Globus pallidus (tissue), 1 donor: ENCODE measurements at places on chromosomes 3 and 15.

- no peak for DNase-seq
Observed at GRCh38 chr3:87287011-87287410, 10.6 kb upstream of the POU1F1 start.

DNA sequence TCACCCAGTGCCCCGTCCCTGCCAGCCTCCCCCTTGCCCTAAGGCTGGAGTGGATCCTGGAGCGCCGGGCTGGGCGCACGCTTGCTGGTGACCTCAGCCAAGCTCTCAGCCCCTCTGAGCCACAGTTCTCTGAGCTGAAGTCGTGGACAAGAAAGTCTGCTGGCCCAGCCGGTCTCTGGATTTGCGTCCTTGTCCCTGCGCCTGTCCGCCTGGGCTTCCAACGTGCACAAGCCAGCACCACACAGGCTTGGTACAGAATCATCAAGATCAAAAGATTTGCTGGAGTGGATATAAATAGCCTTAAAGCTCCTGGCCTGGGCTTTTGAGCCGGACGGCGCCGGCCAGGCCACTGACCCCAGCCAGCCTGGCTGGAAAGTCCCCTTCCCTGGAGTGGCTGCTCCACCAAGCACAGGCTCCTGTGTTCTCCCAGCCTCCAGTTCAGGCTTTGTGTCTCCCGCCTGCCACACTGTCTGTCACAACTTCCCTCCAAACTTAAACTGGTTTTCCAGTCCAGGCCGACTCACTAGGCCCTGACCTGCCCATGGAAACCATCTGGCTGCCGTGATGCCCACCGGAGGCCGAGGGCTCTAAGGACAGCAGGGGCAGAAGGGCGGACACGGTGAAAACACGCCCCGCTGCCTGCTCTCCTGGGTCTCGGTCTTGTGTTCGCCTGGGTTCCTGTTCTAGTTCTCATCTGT lies 156.2 kb downstream of the NUP210 start:
- DNase-seq: peak; percentile 49

GRCh38 chr15:61715082-61715481 lies 345.2 kb downstream of the VPS13C start:
- no peak for DNase-seq

GRCh38 chr3:141853629-141854168 lies 22.7 kb upstream of the ATP1B3 start:
- no peak for DNase-seq

GRCh38 chr3:160754371-160754854 lies 1.6 kb upstream of the PPM1L start:
- no peak for DNase-seq

- no peak for DNase-seq
Observed at GRCh38 chr15:62647202-62647842, 395.2 kb upstream of the TPM1 start.

GRCh38 chr3:126167566-126167965 lies 12.8 kb downstream of the ALDH1L1 start:
- no peak for DNase-seq

DNA sequence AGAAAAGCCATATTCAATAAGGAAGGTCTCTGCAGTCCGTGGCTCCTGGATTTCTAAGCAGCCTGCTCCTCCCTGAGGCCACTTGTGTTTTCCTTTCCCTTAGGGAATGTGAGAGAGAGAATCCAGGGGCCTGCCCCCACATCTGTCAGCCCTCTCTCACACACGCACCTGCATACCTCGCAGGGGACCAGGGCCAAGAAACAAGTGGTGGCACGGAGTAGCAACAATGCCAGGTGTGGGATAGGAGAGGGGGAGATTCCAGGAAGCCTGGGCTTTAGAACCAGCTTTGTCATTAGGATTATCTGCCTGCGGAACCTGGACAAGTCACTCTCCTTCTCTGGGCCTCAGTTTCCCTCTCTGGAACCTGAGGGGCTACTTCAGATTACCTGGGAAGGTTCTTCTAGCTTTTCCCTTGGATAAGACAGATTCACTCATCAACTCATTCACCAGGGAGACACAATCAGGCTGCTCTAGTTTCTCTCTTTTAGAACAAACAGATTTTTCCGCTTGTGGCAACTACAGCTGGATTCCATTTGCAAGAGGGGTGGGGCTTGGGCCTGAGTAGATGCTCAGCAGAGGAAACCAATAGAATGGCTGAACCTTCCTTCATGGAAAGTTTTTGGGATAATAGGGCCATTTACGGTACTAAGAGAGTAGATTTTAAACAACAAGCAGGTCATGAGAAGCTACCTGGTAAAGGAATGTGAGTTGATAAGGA lies 19.5 kb downstream of the BCL6 start:
- DNase-seq: no peak

- no peak for DNase-seq
Observed at GRCh38 chr3:22474706-22475445, 723.9 kb upstream of the ZNF385D start.

DNA sequence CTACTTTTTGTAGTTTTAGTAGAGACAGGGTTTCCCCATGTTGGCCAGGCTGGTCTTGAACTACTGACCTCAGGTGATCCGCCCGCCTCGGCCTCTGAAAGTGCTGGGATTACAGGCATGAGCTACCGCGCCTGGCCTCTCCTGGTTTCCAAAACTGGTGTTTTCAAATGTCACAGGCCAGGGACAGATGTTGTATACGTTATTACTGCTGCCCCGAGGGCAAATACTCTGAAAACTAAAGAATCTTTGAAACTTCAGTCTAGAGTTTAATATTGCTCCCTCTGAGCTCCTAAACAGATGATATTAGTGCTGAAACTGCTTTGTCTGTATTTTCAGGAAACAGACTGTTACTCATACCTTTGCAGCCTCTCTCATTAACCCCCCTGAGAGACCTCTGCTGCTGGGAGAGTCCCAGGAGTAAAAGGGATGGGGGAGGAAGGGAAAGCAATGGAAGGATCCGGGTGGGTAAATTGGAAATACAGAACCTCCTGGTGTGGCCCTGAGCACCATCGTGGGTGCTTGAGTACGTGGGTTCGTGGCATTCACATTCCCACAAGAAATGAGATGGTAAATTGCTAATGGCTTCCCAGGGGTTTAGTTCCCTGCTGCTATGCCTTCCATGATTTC lies 96.3 kb upstream of the IGF1R start:
- DNase-seq: no peak

GRCh38 chr15:35252351-35252865 lies 167.3 kb upstream of the NANOGP8 start:
- DNase-seq: no peak

GRCh38 chr3:23819599-23820360 lies 14.0 kb downstream of the UBE2E1 start:
- peak; percentile 90 for DNase-seq

DNA sequence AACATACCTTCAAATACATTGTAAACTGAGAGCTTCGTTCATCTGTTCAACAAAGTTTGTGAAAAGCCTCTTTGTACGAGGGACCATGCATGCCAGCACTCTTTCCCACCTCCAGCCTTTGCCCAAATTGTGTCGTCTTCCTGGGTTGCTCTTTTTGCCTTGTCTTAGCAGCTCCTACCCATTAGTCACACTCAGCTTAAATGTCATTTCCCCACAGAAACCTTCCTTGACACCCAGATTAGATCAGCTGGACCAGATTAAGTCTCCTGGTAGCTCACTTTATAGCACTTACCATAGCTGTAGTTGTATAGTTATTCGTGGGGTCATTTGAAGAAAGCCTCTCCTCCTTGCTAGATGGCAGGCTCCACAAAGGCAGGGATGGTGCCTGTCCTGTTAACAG lies 24.1 kb upstream of the SNRK start:
- no peak for DNase-seq

- DNase-seq: no peak
Observed at GRCh38 chr15:60212536-60212935, 185.2 kb downstream of the ANXA2 start.

GRCh38 chr15:99006146-99006545 lies 1.4 kb downstream of the PGPEP1L start:
- no peak for DNase-seq

DNA sequence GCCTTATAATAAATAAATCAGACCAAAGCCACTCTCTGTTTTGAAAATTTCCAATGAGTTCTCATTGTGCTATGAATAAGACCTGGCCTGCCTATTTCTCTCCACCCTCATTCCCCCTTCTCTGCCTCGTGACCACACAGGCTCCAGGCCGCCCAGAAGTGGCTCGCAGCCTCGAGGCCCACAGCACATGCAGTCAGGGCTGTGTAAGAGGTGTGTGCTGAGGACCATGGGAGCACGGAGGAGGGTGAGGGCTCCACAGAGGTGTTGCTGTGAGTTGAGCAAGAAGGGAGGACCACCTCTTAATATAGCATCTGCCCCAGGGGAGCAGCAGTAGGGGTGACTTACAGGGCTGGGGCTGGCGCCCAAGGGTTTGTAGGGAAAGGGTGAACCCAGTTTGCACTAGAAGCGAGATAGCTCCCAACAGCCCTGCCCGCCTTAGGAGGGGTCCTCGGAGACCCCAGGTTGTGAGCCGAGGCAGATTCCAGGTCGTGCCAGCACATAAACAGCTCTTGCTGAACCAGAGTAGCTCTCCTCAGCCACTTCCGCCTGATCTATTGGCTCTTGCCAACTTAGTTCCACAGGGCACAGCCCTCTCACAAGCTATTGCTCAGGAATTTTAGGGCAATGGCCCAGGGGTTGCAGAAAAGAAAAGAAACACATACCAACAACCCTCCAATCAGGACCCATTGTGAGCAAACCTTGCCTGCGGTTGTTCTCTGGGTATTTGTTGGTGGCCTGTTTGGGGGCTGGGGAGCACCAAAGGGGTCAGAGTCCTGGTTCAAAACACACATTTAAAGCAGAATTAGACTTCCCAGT lies 117.7 kb downstream of the MYLK start:
- no peak for DNase-seq

DNA sequence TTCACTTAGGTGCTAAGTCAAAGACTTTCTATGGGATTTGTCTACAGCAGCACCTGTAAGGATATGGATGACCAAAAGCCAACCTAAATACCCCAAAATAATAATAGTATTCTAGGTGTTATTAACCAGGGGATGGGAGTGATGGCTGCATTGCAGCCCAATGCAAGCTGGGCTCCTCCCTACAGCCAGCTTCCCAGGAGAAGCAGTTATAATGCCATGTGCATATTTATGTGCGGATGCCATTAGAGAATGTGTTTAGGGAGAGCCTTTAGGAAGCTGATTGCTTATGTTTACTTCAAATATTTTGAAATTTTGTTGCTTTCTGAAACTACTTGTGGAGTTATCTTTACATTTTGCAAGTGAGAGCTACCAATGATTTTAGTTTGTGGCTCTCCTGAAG lies 237.3 kb downstream of the CHST2 start:
- no peak for DNase-seq

DNA sequence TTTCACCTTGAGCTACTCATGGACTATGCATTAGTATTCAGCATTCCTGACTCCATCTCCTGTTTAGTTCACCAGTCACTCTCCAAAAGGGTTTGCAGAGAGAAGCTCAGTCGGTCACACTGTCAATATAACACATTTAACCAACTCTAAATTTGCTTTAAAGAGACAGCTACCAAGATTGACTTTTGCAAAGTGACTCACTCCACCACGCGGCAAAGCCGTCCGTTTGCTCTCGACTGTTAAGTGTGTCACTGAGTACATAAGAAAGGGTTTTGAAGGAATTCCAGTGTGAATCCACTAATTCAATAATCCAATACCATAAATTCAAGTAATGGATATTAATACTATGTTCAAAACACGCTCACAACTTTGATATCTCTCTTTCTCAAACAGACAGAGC lies 1006.7 kb upstream of the NR2F2 start:
- no peak for DNase-seq

DNA sequence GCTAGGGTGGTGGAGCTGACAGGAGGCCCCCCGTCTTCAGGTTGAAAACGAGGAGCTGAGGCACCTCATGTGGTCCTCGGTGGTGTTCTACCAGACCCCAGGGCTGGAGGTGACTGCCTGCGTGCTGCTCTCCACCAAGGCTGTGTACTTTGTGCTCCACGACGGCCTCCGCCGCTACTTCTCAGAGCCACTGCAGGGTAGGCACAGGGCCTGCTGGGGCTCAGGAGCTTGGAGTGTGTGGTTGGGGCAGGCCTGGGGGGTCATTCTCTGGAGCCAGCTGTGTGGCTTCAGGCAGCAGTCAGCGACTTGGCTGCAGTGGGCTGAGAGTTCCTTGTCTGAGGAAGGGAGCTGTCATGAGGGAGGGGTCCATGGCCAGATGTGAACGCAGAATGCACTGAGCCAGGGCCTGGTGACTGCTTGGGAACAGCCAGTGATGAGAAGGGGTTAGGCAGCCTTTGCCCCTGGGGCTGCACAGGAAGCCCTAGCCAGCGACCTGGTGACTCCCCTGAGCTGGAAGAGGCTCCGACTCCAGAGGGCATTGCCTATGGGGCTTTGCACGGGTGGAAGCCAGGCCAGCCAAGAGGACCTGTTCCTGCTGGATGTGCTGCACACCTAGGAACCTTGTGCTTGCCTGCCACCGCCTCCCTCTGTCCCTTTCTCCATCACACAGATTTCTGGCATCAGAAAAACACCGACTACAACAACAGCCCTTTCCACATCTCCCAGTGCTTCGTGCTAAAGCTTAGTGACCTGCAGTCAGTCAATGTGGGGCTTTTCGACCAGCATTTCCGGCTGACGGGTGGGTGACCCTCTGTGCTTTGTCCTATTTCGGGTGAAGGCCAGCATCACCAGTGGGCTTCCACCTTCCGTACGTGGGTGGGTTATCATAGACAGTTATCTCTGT lies 4.9 kb upstream of the STAB1 start:
- DNase-seq: no peak

DNA sequence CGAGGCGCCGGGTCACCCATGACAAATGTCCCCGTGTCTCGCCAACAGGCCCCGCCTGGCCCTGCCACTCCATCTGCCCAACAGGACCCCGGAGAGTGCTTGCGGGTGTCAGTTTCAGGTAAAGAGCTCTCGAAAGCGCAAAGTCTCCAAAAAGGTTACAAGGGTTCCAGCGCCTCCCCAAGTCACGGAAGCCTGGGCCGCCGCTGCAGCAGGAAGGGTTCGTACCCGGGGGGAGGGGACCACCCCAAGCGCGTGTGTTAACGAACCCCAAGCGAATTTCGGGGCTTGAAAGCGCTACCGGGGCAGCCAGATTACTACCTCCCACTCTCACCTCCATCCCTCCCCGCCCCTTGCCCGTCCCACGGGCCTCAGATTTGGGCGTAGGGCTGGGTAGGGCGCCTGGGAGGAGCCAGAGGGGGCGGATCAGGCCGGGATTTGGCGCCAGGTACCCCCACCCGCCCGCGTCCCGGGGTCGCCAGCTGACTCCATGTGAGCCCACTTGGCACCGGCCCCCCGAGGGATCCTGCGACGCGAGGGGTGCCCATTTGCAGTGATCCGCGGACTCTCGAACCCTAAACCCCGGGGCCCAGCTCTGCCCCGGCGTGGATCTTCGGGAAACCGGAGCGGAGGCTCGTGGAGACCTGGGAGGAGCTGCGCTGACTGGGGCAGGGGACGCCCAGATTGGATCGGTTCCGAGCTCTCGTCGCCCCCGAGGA lies 85.9 kb downstream of the NR2F2 start:
- no peak for DNase-seq

DNA sequence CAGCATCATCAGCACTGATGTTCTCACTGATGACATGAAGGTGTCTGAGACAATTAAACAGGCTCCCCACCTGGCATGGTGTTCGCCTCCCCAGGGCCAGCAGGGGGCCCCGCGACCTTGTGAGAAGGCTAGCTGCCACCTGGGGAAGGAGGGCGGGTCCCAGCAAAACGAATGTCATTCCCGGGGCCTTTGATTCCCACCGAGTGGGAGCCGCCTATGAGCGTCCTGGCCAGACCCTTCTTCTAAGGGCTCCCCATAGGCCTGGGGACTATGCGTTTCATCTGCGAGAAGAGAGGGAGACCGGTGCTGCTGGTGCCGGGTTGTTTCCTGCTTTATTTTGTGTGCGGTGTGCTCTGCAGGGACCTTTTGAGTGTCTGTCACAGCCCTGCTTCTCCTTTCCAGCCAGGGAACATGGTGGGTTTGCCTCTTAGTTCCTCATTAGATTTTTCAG lies 20.5 kb upstream of the MINDY4B start:
- peak; percentile 5 for DNase-seq
